ENCODE measurements at places on chromosomes 7 and 10. TPM values are rescaled to one million over a fixed set of nuclear protein-coding genes. Genes with fewer than 3 reads are reported as not detected.

DNA sequence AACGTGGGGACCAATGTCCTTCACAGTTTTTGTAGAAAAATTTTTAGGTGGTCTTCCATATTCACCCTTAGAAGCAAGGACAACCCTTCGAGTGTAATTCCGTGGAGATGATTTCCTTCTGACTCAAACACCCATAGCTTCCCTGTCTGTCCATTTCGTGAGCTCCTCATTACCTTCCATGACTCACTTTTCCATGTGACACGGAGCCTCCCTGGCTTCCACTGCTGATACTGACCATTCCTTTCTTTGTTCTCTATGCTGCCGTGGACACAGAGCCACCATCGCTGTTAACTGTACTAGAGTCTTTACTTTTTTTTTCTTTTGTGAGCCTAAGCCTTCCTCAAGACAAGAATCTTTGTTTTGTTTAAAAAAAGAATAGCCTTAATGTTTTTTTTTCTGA lies 12.5 kb upstream of the ARMS2 start:
- H3K27ac ChIP-seq, result no peak overlapping the region
- H3K4me3 ChIP-seq, result no peak overlapping the region
- no peaks in the 10 kb centered on the region for H3K36me3 ChIP-seq
- H3K27me3 ChIP-seq, result no peaks in the 10 kb centered on the region
- no peak for DNase-seq
- H3K4me1 ChIP-seq, result no peaks in the 10 kb centered on the region

- DNase-seq, result no peak
- H3K36me3 ChIP-seq, result no peaks in the 10 kb centered on the region
- no peak overlapping the region for H3K4me3 ChIP-seq
- peaks cover 35% of the 10 kb centered on the region for H3K4me1 ChIP-seq
- no peak overlapping the region for H3K27ac ChIP-seq
Observed at GRCh38 chr7:196283-196682, 3.9 kb downstream of the FAM20C start.

DNA sequence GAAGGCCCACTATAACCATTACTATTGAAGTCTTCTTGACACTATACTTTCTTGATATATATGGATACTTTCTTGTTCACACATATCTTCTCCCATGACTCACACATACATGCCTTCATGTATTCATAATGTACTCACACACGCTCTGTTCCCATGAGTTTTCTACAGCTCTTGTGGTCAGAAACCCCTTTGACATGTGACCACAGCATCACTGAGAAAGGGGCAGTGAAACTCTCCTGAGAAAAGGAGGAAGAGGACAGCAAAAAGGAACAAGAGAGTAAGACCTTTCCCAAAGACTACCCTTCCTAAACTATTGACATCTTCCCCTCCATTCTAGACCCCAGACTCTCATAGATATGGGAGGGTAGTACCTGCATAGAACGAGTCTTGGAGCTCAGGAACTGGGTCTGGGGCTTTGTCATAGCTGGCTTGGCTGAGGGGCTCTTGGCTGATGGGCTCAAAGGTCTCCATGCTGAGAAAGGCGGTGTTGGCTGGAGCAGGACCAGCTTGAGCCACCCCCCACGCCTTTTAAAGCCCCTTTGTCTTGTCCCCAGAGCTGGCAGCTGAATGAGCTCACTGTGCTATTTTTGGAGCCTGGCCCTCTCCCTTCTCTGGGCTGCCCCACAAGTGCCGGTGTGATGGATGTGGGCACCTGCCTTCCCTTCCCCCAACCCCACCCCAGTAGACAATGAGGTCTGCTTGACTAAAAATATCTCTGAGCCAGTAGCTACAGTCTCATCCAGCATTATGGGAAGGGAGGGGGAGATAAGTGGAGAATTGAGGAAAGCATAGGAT lies 5.1 kb downstream of the SYNPO2L start:
- DNase-seq, result no peak
- no peak overlapping the region for H3K4me3 ChIP-seq
- H3K27me3 ChIP-seq, result no peaks in the 10 kb centered on the region
- no peaks in the 10 kb centered on the region for H3K36me3 ChIP-seq
- peaks cover 19% of the 10 kb centered on the region for H3K4me1 ChIP-seq
- no peak overlapping the region for H3K27ac ChIP-seq

The ASL gene
- total RNA-seq, result 24.6 TPM

DNA sequence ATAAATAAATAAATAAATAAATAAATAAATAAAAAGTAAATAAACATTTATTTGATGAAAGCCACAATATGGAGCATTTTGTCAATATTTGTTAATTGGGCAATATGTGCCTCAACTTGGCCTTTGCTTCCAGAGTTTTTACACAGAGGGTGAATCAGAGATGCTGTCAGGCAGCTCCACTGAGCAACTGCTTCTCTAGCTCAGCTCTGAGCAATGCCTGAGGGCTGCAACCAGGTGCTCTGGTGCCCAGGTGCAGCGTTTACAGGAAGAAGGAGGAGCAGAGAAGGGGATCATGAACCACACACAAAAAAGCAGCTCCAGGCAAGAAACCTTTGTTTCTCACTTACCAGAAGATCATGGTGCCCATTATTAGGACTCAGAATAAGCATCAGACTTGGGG lies 876.2 kb upstream of the AUTS2 start:
- H3K27ac ChIP-seq, result no peak overlapping the region
- H3K4me3 ChIP-seq, result no peak overlapping the region

The ADK gene
- 46.2 TPM for total RNA-seq

DNA sequence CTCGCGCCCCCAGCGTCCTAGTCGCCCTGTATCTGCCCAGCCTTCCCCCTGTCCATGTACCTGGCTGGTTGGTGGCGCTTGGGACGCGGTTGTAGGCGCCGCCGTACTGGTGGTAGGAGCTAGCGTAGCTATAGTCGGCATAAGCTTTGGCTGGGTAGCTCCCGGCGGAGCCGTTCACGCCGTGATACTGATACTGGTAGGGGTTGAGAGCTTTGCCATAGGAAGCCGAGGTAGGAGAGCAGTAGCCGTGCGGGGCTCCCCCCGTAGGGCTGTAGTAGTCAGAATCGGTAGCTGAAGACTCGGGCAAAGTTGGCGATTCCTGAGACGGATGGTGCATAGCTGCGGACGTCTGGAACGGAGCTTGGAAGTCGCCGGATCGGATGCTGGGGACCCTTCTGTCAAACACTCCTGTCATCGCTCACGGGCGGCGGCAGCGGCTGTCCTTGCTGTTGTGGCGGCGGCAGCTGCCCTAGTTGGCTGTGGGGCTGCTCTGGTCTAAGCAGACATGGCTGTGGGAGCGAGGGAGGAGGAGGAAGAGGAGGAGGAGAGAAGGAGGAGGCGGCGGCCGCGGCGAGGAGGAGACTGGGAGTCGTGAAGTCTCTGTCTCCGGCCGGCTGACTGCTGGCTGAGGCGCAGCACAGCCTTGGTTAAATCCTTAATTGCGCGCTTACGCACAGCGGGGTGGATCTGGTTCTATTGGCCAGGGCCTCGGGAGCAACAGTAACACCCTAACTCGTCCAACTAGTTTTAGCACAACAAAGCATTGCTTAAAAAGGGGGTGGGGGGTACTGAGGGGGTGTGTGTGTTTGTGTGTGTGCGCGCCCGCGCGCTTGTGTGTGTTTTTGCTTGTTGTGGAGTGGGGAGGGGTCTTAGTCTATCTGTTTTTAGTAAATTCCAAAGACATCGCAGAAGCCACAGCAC lies at the start of gene DLX5:
TSS of gene DLX5 (minus strand) at position 623 of the 921 bp plus-strand sequence. CDS start at position 415, 208 bp downstream.
- peak within 1 kb of the TSS; percentile 41 for H3K4me3 ChIP-seq
- no peaks in the 10 kb centered on the region for H3K27me3 ChIP-seq
- DNase-seq, result peak; percentile 87
- H3K36me3 ChIP-seq, result no peaks in the 10 kb centered on the region
- H3K27ac ChIP-seq, result peak within 1 kb of the TSS; percentile 60
- H3K4me1 ChIP-seq, result peaks cover 41% of the 10 kb centered on the region

- no peaks in the 10 kb centered on the region for H3K27me3 ChIP-seq
- no peak overlapping the region for H3K4me3 ChIP-seq
- H3K27ac ChIP-seq, result no peak overlapping the region
- H3K36me3 ChIP-seq, result no peaks in the 10 kb centered on the region
- no peaks in the 10 kb centered on the region for H3K4me1 ChIP-seq
Observed at GRCh38 chr7:157969995-157970394, 617.6 kb downstream of the PTPRN2 start.

The SH2D4B gene
- not detected for total RNA-seq

The MLXIPL gene
- 6.1 TPM for total RNA-seq

The NET1 gene
- 103 TPM for total RNA-seq

GRCh38 chr10:14567421-14567820 lies 207.3 kb downstream of the FAM107B start:
- no peak for DNase-seq
- no peak overlapping the region for H3K4me3 ChIP-seq
- no peaks in the 10 kb centered on the region for H3K27me3 ChIP-seq
- H3K36me3 ChIP-seq, result no peaks in the 10 kb centered on the region
- peaks cover 21% of the 10 kb centered on the region for H3K4me1 ChIP-seq

- no peak overlapping the region for H3K4me3 ChIP-seq
- DNase-seq, result no peak
- no peak overlapping the region for H3K27ac ChIP-seq
- H3K4me1 ChIP-seq, result peaks cover 29% of the 10 kb centered on the region
- H3K36me3 ChIP-seq, result no peaks in the 10 kb centered on the region
Observed at GRCh38 chr7:1815051-1815481, 145.0 kb downstream of the ELFN1 start.

The DNAH11 gene
- 1.7 TPM for total RNA-seq

DNA sequence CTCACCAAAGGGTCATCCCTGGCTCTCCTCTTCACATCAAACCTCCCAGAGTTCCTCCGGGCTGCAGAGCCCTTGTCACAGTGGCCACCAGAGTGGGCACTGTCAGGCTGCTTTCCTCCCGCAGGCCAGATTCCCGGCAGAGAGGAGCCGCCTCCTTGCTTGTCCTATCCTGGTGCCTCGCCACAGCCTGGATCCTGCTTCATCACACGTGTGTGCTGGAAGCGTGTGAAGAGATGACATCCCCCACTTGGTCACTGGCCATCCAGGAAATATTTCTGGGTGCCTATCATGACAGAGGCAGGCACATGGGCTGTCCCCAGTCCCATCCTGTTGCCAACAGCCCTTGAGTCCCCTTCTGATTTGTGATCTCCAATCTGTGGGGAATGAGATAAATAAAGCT lies 15.0 kb downstream of the INSIG1 start:
- no peak overlapping the region for H3K4me3 ChIP-seq
- no peaks in the 10 kb centered on the region for H3K4me1 ChIP-seq
- no peaks in the 10 kb centered on the region for H3K36me3 ChIP-seq
- H3K27me3 ChIP-seq, result no peaks in the 10 kb centered on the region
- H3K27ac ChIP-seq, result no peak overlapping the region
- DNase-seq, result no peak

- no peak overlapping the region for H3K27ac ChIP-seq
- no peaks in the 10 kb centered on the region for H3K4me1 ChIP-seq
- H3K27me3 ChIP-seq, result no peaks in the 10 kb centered on the region
- DNase-seq, result no peak
- no peaks in the 10 kb centered on the region for H3K36me3 ChIP-seq
Observed at GRCh38 chr10:96402417-96403305, 43.9 kb upstream of the OPALIN start.

GRCh38 chr10:44516891-44517290 lies 132.0 kb upstream of the CXCL12 start:
- H3K4me3 ChIP-seq, result no peak overlapping the region
- DNase-seq, result no peak
- no peaks in the 10 kb centered on the region for H3K27me3 ChIP-seq
- H3K4me1 ChIP-seq, result no peaks in the 10 kb centered on the region
- no peak overlapping the region for H3K27ac ChIP-seq
- H3K36me3 ChIP-seq, result no peaks in the 10 kb centered on the region

The SFTPA1 gene
- 2.9 TPM for total RNA-seq

- H3K4me1 ChIP-seq, result no peaks in the 10 kb centered on the region
- H3K27me3 ChIP-seq, result no peaks in the 10 kb centered on the region
- DNase-seq, result no peak
- H3K4me3 ChIP-seq, result no peak overlapping the region
- no peak overlapping the region for H3K27ac ChIP-seq
Observed at GRCh38 chr10:2936816-2937215, 130.5 kb upstream of the PFKP start.

GRCh38 chr10:31401287-31401686 lies 82.3 kb downstream of the ZEB1 start:
- no peaks in the 10 kb centered on the region for H3K36me3 ChIP-seq
- no peak overlapping the region for H3K4me3 ChIP-seq
- no peak for DNase-seq
- H3K27me3 ChIP-seq, result no peaks in the 10 kb centered on the region
- H3K27ac ChIP-seq, result no peak overlapping the region
- H3K4me1 ChIP-seq, result peaks cover 22% of the 10 kb centered on the region

GRCh38 chr7:23106823-23107663 lies 1.5 kb downstream of the KLHL7 start:
- H3K4me1 ChIP-seq, result peaks cover 29% of the 10 kb centered on the region
- H3K4me3 ChIP-seq, result peak overlapping the region; percentile 90
- no peaks in the 10 kb centered on the region for H3K36me3 ChIP-seq
- peak overlapping the region; percentile 90 for H3K27ac ChIP-seq

The PVRIG gene
- total RNA-seq, result 1.7 TPM

GRCh38 chr10:78407009-78407711 lies 373.5 kb downstream of the RPS24 start:
- no peaks in the 10 kb centered on the region for H3K27me3 ChIP-seq
- no peaks in the 10 kb centered on the region for H3K36me3 ChIP-seq
- DNase-seq, result no peak
- H3K4me1 ChIP-seq, result peaks cover 26% of the 10 kb centered on the region

DNA sequence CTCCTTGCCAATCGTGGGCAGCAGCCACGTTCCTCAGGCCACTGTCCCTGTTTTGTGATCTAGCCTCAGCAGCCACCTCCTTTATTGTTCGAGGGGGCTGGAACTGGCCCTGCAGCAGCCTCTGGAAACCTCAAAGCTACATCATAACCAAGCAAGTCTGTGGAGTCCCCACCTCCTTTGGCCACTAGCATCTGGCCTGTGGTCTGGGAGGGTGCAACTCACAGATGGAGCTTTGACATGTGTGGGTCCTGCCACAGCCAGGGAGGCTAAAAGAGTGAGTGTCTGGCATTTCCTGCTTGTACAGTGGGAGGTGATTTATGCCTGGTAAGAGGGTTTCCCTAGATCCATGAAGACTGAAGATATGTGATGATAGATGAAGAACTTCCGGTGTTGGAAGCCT lies 32.3 kb upstream of the NUB1 start:
- H3K27me3 ChIP-seq, result no peaks in the 10 kb centered on the region
- H3K36me3 ChIP-seq, result no peaks in the 10 kb centered on the region
- no peak for DNase-seq

The RNLS gene
- 13.3 TPM for total RNA-seq

GRCh38 chr10:52747694-52748093 lies 24.9 kb downstream of the MBL2 start:
- no peaks in the 10 kb centered on the region for H3K4me1 ChIP-seq
- H3K27ac ChIP-seq, result no peak overlapping the region
- no peaks in the 10 kb centered on the region for H3K36me3 ChIP-seq
- H3K27me3 ChIP-seq, result no peaks in the 10 kb centered on the region
- H3K4me3 ChIP-seq, result no peak overlapping the region
- DNase-seq, result no peak

DNA sequence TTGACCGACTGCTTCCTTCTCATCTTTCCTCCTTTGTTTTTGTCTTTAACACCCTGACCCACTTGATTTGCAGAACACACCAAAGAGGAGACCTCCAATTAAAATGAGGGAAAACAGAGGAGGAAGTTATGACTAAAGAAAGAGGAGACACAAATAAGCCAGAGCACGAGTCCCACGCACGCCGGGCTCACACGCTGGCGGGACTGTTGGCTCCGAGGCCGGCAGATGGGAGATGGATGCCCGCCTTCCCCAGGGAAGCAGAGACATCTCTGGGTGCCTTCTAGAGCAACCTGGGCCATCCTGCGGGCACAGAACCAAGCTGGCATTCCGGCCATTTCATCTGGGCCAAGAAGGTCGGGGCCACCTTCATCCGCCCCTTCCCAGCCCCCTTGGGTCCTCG lies 5.6 kb downstream of the ADGRA1 start:
- H3K4me1 ChIP-seq, result peaks cover 6% of the 10 kb centered on the region
- no peak overlapping the region for H3K4me3 ChIP-seq
- no peak for DNase-seq
